ENCODE measurements at places on chromosomes 1 and 21.
A peak's percentile ranks its signal among the peaks of the same experiment; 100 is the strongest.

DNA sequence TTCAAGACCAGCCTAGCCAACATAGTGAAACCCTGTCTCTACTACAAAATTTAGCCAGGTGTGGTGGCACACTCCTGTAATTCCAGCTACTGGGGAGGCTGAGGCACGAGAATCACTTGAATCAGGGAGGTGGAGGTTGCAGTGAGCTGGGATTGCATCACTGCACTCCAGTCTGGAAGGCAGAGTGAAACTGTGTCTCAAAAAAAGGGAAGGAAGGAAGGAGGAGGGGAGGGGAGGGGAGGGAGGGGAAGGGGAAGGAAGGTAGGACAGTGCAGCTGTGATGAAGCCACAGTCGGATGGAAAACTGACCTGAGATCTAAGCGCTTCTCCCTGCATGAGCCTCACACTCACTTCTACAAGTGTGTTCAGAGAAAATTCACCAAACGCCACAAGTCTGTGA, 22.0 kb upstream of the FHAD1 start:
- DNase-seq: no peak

GRCh38 chr21:25670726-25671125, 31.7 kb downstream of the JAM2 start:
- no peak for DNase-seq

DNA sequence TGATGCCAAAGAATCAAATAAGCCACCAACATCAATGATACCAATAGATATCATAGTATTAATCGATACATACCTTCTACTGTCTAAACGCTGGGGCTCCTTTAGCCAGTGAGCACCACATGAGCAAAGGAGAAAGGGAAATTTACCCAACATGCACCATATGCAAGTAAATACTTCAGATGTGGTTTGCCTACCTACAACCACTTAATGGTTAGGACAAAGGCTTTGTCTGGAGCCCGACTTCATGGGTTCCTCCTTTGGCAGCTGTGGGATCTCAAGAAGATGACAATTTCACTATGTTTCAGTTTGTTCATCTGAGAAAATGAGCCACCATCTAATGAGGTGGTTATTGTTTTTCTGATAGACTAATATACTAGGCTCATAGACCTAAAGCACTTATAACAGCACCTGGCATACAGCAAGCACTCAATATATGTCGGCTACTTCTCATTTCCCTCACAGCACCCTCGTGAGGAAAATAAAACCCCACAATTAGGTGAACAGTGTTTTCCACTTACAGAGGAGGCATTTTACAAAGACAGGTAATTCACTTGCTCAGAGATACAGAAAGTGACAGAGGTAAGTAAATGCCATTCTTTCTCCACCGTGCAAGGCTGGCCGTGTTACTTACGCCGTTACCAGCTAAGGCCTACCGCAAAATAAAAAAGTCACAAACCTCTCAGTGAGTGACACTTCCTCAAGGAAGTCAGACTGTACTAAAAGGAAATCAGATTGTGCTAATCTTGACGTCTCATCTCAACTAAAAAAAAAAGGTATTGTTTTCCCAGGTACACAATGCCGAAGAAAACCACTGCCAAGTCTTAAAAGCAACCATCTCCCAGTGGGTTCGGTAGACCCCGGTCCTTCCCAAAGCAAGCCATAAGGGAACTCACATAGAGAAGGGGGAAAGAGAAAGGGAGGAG, 1.6 kb downstream of the TTC13 start:
- no peak for DNase-seq

DNA sequence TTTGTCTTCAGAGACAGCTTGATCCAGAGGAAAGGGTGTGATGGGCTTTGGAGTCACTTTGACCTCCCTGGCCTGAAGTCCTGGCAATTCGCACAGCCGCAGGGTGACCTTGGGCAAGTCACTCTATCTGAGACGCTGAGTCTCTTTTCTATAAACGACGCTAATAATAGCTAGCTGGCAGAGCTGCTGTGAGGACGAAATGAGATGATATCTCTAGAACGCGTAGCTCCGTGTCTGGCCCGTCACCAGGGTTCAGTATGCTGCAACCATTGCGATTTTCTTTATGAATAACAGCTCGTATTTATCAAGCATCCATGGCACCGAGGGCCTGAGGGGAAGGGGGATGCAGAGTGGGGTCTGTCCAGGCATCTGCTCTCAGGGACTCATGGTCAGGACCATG, 58.7 kb downstream of the IGSF21 start:
- DNase-seq: no peak

DNA sequence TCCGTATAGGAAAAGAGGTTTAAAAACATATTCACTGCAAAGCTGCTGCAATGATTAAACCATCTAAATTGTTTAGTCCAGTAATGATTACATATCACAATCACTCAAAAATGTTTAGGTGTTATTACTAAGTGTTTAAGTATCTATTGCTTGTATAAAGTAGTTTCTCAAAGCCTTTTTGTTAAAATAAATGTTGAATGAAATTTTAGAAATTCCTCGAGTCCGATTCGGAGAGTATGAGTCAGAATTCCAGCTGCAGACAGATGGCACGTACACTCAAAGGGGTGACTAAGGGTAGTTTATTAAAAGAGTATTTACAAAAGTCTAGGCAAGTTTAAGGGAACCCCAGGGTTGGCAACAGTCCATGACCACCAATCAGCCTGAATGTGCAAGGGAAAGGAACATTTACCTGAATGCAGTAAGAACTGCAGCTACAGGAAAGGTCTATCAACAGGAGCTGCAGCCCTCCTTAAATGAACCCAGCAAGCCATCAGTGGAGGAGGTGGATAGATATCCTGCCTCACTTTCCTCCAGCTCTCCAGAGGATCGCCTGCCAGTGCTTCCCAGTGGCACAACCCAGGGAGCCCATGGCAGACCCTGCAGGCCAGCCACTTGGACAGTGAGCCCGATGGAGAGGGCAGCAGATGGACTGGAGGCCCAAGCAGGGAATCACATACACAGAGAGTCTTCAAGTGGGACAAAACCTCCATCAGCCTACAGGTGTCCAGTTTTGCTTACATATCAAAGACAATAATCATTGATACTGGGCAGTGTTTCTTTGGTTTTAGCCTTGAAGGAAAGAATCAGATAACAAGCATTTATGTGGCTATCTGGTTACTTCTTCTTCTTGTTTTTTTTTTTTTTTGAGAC, 92.1 kb upstream of the SLC44A3 start:
- peak; percentile 73 for DNase-seq
